Fibroblast of upper back skin (primary cell): ENCODE measurements at places on chromosomes 4 and X.

DNA sequence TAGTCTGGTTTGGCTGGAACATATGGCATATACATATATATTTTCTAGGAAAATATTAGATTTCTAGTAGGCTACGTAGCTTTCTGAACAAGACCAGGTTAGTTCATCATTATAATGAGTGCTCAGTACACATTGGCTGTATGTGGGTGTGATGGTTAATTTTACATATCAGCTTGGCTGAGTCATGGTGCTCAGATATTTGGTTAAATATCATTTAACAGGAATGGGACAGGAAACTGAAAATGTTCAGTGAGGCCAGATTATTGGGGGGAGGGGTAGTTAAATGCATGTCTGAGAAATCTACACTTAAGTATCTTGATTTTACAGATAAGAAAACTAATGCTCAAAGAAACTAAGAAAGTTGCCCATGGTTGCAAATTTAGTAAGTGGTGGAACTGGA lies 160.1 kb downstream of the RBMX2 start:
- peak; percentile 48 for DNase-seq

DNA sequence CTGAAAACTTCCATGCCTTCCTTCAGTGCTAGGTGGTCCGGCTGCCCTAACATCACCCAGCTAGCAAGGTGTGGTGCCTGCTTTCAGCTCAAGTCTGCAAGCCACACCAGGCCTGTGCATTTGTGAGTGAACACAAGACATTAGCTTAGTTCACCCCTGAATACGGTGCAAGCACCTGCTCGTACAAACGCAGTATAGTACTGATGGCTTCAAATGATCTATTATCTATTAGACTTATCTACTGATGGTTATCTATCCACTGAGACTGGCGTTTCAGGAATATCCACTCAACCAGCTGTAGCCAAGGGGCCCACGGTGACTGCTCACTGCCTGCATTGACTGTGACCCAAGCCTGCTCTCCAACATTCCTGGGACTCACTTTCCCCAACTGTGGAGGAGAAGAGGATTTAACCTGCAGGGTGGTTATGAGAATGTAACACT lies 155.9 kb downstream of the SHOX start:
- no peak for DNase-seq

DNA sequence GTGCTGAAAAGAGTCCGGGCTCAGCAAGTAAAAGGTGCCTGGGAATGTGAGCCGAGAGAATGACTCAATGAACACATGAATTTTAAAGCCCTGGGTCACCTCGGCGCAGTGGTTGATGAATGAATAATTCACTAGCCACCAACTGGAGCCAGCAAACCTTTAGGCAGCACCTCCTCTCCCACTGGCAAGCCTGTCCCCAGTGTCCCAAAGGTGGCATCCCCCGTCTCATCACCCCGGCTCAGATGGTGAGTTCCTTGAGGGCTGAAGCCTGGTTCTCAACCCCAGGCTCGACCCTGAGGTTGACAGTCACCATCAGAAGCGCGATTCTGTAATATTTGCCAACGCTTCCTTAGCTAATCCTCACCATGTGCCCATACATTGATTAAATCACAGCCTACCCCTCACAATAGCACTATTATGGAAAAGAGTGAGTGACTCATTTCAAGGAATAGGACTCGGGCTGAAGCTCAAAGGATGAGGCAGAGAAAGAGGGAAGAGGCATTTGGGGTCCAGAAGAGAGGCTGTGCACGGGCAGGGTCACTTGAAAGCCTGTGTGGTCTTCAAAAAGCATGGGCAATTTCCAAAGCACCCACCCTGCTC lies 2.7 kb upstream of the CCNQ start:
- DNase-seq: no peak

- no peak for DNase-seq
These were observed 43.4 kb downstream of the ZNF182 start for GRCh38 chrX:47960406-47960805.

- no peak for DNase-seq
These were observed 38.6 kb downstream of the NPY5R start for GRCh38 chr4:163382178-163382869.

GRCh38 chr4:6695660-6696610 lies 2.3 kb downstream of the S100P start:
- DNase-seq: no peak

DNA sequence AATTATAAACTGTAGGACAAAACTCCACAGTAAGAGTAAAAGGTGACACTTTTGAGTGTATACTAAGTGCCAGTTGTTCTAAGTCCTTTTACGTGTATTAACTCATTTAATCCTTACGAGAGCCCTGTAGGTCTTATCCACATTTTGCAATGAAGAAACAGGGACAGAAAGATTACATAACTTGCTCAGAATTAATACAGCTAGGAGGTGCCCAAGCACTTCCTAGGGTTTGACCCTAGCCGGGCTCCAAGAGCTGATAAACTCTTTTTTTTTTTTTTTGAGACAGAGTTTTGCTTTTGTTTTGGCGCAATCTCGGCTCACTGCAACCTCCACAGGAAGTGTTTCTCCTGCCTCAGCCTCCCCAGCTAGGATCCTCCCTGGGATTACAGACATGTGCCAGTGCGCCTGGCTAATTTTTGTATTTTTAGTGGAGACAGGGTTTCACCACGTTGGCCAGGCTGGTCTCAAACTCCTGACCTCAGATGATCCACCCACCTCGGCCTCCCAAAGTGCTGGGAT lies 110.4 kb downstream of the UBE2K start:
- DNase-seq: no peak

DNA sequence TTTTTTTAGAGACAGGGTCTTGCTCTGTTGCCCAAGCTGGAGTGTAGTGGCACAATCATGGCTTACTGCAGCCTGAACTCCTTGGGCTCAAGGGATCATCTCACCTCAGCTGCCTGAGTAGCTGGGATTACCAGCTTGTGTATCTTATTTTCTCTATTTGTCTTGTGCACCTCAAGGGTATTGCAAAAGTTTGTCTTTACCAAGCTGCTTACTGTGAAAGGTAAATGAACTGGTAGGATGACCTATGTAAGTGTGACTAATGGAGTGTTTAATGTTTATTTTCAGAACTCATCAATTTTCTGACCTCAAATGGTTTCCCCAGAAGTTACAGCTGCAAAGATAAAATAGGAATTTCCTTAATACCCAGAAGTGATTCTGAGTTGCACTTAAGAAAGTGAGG lies 5.3 kb upstream of the FGA start:
- no peak for DNase-seq

DNA sequence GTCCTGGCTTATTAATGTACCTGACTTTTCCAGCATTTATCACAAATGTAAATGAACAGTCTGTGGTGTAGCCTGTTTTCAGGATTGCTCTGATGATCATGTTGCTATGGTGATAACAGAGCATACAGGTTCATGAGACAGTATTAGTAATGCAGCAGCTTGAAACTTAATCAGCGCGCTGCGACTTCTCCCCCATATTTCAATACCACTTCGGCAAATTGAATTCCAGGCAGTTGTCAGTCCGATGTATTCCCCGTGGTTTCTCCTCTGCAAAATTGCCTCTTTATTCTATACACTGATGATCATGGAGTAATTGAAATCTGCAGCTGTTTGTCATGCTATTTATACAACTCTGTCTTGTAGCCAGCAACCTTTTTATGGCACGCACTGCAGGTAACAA lies 239.3 kb downstream of the C4orf33 start:
- no peak for DNase-seq

DNA sequence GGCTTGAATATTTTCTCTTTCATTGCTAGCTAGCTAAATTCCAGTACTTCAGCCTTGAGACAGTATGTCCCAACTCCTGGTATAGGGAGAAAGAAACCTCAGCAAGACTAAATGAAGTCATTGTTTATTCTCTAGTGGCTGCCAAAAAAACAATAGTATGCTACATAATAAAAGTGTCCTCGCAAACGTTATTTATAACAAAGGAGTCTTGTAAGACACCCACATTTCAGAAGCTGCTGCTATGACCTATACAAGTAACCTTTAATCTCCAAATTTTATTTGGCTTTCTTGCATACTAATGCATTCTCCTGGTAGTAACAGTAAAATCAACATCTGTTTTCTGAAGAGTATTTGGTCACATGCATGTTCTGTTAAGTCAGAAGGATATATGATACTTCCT lies 28.8 kb downstream of the NEK1 start:
- DNase-seq: no peak

GRCh38 chrX:129239371-129239770 lies 283.9 kb downstream of the SMARCA1 start:
- DNase-seq: peak; percentile 92

GRCh38 chr4:109321232-109321631 lies 18.8 kb upstream of the COL25A1 start:
- no peak for DNase-seq

- DNase-seq: peak; percentile 46
These were observed 16.2 kb downstream of the AWAT2 start for GRCh38 chrX:70033348-70034051.

DNA sequence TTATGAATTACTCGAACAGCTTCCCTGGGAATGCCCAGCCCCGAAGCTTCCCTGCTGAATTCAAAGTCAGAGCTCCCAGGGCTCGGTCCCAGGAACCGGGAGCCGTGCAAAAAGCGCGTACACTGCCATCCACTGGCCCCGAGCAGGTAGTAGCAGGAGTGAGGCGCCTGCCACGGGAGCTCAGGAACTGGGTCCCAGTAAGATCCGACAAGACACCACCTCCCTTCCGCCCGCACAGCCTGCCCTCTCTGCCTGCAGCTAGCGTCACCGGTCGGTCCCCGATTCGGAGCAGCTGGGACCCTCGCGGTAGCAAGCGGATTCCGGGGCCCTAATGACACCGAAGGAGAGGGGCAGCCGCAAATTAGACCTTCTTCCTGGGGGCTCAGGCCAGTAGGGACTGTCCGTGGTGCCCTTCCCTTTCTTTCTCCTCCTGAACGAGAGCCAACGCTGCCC lies 1.2 kb downstream of the CORIN start:
- peak; percentile 85 for DNase-seq

- DNase-seq: peak; percentile 43
These were observed 21.9 kb downstream of the ATP2B3 start for GRCh38 chrX:153539171-153539978.

DNA sequence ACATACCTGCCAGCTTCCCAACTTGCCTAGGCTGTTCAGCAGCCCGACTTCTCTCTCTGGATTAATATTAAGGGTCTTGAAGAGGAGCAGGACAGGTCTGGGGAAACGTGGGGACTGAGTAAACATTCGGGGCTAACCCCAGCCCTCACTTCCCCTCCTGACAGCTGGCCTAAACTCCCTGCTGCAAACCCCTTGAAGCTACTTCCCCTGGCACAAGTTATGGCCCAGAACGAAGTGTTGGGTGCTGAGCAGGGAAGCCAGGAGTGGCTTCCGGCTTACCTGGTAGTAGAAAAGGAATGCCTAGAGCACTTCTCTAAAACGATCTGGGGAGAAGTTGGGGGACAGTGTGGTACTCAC lies 200.0 kb downstream of the BCOR start:
- DNase-seq: no peak

GRCh38 chrX:104502460-104502859 lies 63.5 kb upstream of the IL1RAPL2 start:
- DNase-seq: no peak

DNA sequence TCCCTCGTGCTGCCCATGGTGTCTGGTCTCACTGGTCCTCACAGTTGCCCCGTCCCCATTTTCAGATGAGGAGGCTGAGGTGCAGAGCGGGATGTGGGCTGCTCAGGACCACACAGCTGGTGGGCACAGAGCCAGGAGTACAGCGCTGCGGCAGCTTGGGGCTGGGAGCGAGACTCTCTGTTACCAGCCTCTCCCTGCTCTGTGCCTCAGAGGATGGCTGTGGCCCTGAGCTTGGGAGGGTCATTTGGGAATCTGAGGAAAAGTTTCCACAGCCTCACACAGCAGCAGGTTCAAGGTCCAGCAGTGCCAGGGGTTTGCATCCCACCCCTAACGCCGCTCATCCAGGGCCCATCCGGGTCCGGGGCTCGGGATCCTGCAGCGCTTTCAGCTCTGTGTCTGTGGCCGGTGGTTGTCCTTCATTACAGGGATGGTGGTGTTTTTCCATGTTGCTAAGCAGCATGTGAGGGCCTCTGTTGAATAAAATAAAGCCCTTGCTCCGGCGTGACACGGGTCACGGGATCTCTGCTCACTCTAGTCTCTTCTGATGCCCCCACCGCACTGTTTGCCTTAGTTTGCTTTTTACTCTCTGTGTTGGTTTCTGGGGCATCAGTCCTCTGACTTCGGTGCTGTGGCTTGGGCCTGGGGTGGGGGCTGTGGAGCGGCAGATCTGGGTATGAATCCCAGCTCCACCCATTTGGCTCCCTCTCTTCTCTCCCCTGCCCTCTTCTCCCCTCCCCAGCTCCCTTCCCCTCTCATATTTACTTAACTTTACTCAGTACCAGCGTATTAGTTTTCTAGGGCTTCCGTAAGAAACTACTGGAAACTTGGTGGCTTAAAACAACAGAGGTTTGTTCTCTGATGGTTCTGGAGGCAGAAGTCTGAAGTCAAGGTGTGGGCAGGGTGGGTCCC lies 6.5 kb downstream of the WFS1 start:
- DNase-seq: no peak

GRCh38 chrX:139120760-139121159 lies 409.2 kb upstream of the FGF13 start:
- DNase-seq: peak; percentile 18

- peak; percentile 46 for DNase-seq
These were observed 583.7 kb downstream of the TRIML1 start for GRCh38 chr4:188722911-188723310.

DNA sequence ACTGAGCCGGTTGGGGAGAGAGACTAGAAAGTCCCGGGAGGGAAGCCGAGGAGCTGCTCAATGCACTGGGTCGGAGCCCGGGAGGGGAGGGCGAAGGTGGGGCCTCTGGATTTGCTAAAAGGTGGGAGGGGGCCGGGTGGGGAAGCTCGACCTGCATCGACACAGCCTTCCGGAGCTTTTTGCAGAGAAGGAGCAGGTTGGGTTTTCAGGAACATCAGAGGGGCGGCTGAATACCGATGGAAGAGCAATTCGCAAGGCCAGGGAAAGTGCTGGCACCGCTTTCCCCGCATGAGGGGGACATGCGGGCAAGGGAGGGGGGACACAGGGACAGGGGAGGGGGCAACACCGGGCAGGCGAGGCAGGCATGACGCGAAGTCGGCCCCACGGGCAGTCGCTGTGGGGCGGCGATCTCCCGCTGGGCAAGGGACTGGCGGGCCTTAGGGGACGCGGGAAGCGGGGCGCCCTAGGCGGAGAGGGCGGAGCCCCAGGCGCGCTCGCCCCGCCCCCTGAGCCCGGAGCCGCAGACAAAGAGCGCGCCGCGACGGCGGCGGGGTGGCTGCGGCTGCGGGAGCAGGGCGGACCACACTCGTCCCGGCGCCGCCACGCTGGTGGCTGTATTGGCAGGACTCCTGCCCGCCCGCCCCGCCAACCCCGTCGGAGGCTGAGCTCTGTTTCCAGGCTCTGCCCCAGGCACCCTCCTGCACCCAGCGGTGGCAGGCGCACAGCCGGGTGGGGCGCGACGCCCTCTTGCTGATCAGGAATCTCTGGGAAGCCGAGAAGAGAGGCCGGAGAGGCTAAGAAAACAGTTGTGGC lies 11.6 kb downstream of the PDZD4 start:
- DNase-seq: peak; percentile 8

DNA sequence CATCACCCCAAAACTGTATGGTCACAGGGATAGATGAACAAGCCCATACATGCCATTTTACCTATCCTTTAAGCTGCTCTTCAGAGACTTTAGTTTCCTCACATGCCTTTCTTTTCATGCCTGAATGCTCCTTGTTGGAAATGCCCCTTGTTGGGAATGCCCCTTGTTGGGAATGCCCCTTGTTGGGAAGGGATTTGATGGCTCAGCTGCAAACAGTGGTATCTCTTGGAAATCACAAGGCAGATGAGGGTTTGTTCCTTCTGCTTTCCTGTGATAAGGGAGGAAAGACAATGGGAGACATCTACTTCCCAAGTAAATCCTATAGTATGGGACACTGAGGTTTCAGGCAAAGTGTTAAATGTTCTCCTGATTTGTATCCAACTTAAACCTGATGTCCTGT lies 11.5 kb downstream of the CXCL2 start:
- DNase-seq: no peak
